ENCODE measurements at places on chromosomes 2 and 18.

- DNase-seq: no peak
Observed at GRCh38 chr2:100865816-100866460, 46.0 kb downstream of the NPAS2 start.

GRCh38 chr2:158221063-158222020, 119.7 kb downstream of the UPP2 start:
- DNase-seq: no peak

DNA sequence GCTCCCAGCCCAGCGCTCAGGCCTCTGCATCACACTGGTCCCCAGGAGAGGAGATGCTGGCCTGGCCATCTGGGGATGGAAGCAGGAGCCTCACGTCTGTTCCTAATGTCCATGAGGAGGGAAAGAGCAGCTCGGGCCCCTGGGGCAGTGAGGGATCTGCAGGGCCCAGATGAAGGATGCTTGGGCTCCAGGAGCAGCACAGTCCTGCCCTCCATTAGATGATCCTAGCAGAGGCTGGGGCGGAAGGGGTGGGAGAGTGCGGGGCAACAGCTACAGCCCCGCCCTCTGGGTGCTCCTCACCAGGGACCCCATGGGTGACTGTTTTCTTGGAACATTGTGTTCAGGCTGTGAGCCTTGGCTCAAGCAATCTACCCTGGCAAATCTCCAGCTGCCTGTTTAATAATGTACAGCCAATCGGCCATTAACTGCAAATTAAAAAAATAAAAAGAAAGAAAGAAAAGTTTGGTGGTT, 49.7 kb downstream of the TNS1 start:
- no peak for DNase-seq

- DNase-seq: no peak
Observed at GRCh38 chr2:85237849-85238565, 89.8 kb downstream of the TGOLN2 start.

- DNase-seq: no peak
Observed at GRCh38 chr2:230494980-230495379, 79.0 kb downstream of the SP100 start.

- DNase-seq: no peak
Observed at GRCh38 chr2:182713601-182714000, 2.5 kb upstream of the DNAJC10 start.

DNA sequence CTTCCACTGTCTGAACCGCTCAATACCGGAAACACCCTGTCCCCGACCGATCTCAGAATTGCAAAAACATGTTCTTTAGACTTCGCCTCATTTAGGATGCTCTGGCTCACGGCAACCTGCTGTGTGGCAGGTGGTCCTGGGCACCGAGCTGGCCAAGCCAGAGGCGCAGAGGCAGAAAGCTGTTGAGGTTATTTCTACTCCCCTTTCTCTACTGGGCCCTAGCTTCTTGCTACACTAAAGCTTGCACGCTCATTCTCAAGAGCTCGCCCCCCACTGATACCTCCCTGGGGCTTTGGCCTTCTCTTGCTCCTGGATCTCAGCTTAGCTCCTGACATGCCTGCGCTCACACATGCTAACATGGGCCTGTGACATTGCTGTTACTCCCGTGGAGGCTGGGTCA, 417.4 kb downstream of the LPIN1 start:
- DNase-seq: no peak

- no peak for DNase-seq
Observed at GRCh38 chr18:37258819-37259218, 306.8 kb downstream of the CELF4 start.

- no peak for DNase-seq
Observed at GRCh38 chr18:62868645-62869044, 153.3 kb downstream of the PHLPP1 start.

DNA sequence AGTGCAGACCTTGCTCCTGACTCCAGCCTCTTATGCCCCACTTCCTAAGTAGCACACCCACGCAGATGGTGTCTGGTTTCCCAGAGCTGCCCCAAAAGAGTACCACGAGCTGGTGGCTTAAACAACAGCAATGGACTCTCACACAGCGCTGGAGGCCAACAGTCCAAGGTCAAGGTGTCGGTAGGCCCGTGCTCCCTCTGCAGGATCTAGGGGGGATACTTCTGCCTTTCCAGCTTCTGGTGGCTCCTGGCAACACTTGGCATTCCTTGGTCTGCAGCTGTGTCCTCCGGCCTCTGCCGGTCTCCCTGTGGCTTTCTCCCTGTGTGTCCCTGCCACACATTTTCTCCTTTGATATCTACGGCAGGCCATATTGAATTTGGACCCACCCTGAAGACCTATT, 99.0 kb downstream of the TSHZ1 start:
- DNase-seq: no peak

- no peak for DNase-seq
Observed at GRCh38 chr2:197777823-197778407, 7.2 kb downstream of the BOLL start.

GRCh38 chr2:196068271-196069209, at the start of gene DNAH7:
DNAH7 (minus strand) TSS chr2:196068837; CDS start chr2:196068711, 126 bp downstream.
- DNase-seq: peak; percentile 93

- DNase-seq: no peak
Observed at GRCh38 chr2:117523267-117523666, 291.2 kb upstream of the DDX18 start.

DNA sequence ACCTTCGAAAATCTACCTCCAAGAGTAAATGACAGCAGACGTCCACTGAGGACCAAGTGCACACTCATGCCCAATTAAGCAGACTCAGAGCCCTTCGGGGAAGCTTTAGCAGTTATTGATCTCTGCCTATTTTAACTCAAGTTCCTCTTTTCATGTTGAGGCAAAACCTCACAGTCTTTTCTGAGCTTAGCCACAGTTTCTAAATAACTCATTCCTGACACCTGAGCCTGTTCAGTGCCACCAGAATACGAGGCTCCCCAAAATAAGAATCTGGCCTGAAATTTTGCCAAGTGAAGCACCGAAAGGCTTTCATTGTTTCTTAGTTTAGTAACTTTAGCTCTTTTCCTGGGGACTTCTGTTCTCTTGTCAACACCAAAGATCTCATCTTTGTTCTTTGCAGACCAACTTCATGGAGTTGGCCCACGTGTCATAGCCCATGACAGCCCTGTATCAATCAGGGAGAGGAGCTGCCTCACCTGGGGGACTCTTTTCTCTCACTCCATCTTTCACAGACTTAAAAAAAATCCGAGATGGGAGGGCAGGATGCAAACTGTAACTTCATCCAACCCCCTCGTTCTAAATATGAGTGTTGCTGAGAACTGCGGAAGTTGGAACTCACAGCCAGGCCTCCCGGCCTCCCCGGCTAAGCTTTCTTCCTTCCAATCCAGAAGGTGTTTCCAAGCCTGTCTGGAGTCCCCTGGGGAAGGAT, 22.2 kb downstream of the INPP5D start:
- DNase-seq: peak; percentile 45

DNA sequence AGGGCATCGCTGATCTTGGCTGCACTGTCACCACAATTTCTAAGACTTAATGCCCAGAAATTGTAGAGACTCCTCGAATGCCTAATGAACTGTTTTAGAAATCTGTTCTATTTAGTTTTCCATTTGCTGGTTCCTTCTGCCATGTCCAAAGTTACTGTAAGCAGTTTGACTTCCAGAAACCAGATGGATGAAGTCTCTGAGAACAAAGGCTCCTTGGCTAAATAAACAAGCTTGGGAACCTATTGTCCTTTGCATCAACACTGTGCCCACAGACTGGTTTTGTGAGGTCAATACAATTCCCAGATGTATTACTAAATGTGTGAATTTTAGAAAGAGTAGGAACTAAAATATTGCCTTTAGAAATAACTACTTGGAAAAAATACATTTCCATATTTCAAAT, 600.2 kb downstream of the NYAP2 start:
- no peak for DNase-seq

DNA sequence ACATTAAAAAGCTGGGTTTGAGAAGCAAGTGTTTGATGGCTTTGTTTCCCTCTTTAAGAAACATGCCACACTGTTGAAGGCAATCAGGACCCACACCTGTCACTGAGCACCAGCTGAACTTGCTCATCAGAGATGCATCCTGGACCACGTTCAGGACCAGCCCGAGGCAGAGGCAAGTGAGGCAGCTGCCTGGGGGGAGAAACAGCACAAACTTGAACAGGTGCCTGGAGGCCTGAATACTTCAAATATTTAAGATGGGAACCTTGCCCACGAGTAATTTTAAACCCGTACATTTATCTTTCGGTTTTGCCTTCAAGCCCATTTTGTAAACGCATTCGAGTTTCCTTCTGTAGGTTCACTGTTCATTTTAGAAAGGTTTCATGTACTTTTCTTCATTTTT, 421.3 kb downstream of the NYAP2 start:
- DNase-seq: no peak

DNA sequence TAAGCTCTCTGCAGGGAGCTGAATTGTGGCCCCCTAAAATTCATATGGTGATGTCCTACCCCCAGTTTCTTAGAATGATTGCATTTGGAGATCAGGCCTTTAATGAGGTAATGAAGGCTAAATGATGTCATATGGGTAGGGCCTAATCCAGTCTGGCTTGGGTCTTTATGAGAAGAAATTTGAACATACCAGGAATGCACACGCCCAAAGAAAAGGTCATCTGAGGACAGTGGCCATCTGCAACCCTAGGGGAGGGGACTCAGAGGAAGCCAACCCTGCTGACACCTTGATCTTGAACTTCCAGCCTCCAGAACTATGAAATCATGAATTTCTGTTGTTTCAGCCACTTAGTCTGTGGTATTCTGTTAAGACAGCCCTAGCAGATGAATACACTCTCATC, 426.7 kb downstream of the EPHA4 start:
- DNase-seq: no peak

DNA sequence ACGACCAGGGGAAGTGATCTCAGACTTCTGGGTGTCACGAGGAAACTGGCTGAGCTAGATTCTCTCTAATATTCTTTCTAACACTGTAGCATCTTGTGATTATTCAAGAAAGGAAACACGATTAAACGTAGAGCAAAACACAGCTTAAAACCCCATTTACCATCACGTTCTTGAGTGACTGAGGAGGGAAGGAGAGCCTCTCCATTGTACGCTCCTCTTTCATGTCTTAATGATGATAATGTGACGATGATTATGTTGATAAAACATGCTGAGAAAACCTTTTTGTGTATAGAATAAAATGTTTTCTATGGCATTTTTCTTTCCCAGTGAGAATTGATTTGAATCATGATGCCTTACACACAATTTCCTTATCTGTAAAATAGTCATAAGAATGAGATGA, 705.6 kb upstream of the ID2 start:
- no peak for DNase-seq

DNA sequence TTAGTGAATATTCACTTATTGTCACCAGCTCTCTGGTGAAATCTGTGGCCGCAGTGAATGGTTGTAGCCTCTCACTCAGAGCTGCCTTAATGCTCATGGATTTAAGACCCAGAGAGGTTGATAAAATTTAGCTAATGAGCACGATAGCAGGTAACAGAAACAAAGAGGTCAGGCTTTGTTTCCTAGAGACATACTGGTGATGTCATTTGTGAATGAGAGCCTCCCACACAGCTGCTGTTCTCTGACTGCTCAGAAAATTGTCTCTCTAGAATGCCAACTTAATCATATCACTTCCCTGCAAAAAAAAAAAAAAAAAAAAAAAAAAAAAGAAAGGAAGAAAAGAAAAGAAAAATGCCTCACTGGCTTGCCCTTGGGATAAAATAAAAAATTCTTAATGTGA, 411.7 kb upstream of the MYT1L start:
- DNase-seq: no peak

GRCh38 chr2:159108181-159108893, 139.9 kb downstream of the TANC1 start:
- DNase-seq: no peak

DNA sequence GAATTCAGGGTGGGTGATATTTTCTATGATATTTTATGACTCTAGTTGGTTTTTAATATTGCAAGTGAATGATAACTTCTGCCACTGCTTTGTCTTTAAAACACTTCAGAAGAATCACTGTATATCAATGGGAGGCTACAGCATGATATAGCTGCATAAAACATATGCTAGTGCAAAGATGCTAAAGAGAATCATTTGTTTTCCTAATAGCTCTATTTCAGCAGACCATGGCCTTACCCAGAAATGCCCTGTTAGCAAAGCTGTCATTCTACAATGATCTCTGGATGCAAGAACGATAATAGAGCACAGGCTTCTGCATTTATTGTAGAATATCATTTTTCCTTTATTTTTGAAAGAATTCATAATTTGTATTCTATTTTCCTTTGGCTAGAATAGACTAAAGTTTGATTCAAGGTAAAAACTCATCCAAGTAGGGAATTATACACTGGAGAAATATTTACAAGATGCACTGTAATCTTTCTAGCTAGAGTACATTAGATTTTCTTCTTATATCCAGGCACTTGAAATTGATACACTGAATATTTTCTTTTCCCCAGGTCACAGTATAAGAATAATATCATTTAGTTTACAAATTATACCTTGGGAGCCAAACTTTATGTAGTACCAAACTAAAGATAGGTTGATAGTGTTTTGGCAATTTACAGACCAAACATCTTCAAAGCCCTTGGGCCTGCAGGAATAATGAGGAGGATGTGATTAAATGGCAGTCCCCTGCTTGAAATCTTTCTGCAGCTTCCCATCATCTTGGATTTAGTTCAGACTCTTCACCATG, 252.6 kb upstream of the LINC00305 start:
- DNase-seq: no peak

GRCh38 chr2:53784436-53784835, 2.3 kb downstream of the ASB3 start:
- no peak for DNase-seq

DNA sequence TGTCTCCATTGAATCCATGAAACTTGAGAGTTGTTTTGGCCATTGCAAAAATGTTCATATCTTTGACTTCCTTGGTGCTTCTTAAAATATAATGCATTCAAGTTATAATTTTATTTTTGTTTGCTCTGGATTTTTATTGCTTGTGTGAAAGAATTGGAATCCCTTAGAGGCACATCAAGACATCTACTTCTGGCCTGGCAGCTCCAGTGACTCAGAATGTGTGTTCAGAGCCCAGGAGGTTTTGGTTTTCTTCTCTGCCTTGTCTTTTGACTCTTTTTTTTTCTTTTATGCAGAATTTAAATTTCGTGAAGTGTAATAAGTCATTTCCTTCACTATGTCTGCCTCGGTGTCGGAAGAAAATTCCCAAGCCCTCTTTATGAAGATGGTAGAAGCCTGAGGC, 180.2 kb downstream of the LTBP1 start:
- DNase-seq: no peak

GRCh38 chr18:66682855-66683322, 79.0 kb upstream of the CDH19 start:
- DNase-seq: no peak

DNA sequence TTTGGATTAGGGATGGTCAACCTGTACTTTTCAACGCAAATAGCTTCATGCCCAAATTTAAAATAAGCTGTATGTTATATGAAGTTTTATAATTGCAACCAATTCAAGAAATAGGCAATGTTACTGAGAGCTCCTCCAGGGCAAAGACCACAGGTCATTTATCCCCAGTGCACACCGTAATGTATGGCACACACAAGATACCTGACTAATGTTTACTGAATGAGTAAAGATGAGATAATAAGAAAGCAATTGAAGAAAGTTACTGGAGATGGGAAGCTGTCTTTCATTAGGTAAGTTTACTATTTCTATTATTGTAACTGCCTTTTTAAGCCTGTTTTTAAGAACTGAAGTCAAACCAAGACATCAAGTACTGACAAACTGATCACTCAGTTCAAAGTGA, 184.5 kb upstream of the VRK2 start:
- DNase-seq: no peak

Data from activated T-cell treated with anti-CD3 and anti-CD28 coated beads, Interleukin-2, amount 50 U/mL, for 24 hours (primary cell).